ENCODE measurements at places on chromosomes 16 and 17.

- no peak for DNase-seq
These were observed 10.1 kb downstream of the TBC1D26 start for GRCh38 chr17:15742051-15742795.

- no peak for DNase-seq
These were observed 9.1 kb upstream of the BLMH start for GRCh38 chr17:30300818-30301217.

DNA sequence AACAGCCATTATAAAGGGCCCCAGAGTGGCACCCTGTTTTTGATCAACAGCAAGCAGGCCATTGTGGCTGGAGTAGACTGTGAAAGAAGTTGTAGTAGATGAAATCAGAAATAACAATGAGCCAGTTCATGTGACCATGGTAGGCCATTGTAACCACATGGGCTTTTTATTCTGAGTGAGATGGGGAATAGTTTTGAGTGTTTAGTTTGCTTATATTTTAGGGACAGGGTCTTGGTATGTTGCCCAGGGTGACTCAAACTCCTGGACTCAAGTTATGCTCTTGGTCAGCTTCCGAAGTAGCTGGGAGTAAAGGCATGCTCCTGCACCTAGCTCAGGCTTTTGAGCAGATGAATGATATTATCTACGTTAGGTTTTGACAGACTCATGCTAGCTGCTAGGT, 12.0 kb downstream of the CBFB start:
- no peak for DNase-seq

DNA sequence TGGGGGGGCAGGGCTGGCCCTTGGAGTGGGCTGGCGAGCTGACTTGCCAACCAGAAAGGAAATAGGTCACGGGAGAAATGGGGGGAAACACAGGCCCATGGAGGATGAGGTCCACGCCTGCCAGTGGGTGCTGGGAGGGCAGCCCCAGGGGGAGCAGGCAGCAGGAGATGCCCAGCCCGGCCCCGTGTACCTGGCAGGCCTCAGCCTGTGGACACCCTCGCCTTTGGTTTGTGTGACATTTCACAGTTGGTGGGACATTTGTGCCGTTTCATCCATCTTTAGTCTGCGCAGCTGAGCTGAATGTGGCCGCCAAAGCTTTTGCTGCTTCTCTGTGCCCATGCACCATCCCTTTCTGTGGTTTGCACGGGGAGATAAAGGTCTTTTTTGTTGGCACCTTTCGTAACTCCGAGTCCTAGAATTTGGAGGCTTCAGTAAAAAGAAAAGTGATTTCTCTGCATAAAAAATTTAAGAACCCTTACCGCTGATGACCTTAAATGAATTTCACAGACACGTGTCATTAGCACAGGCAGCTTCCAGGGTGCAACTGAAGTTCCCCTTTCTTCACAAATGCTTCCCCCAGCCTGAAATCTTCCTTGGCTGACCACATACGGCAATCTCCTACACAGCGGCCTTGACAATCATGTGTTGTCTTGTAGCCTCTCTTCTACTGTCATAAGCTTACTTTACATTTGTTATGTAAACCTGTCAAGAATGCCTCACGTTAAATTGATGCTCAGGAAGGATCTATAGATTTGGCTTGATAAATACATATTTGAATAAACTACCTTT, 193.6 kb downstream of the RPTOR start:
- no peak for DNase-seq

DNA sequence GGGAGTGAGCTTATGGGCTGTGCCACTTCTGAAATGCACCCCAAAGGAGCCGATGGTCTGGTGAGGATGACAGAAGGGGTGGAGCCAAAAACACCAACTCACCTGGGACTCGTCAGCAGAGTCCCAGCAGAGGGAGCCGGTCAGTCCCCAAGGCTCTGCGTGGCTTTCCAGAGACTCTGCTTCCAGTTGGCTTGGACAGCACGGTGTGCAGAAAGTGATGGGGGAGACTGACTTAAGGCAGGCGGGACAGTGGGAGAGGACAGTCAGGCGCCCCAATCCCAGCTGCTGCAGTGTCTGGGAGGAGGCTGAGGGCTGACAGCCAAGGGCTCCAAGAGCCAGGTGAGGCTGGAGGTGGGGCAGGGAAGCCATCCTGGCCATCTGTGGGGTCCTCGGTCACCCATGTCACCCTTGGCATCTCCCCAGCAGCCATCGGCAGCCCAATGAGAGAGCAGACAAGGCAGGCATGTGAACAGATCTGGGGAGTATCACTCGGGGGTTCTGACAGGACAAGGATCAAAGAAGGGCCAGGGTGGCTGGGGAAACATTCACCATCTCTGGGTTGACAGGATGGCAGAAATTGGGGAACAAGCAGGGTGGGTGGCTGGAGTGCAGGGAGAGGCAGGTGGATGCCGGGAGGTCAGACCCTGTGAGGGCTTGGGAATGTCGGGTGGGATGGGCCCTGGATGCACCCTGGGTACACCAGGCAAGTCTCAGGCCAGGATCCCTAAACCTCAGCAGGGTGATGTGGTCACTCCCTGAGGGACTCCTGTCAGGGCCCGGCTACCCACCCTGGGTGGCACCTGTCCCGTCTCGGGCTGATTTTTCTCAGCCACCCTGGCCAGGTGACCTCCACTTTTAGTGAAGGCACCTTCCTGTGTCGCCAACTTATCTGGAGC, 8.9 kb upstream of the KRTAP17-1 start:
- DNase-seq: no peak

DNA sequence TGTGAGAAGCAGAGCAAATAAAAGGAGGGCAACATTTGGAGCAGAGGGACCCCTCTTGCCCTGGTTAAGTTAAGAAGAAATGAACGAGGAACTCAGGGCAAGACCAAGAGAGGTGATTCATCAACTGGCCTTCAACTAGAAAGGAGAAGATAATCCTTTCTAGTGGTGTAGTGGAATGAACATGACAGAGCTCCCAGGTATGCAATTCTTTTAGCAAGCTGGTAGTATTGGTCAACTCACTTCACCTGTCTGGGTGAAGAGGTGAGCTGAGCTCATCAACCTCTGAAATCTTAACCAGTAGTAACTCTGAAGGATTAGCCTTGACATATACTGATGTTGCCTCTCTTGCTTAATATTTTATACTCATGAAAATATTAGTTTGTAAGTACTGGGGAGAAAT, 1024.7 kb upstream of the GOT2 start:
- DNase-seq: no peak

GRCh38 chr17:28524476-28525424, 18.6 kb downstream of the FOXN1 start:
- DNase-seq: no peak

GRCh38 chr17:56449176-56449575, 144.3 kb upstream of the NOG start:
- no peak for DNase-seq

GRCh38 chr16:74601126-74601871, 5.6 kb downstream of the GLG1 start:
- DNase-seq: peak; percentile 51

GRCh38 chr17:75135452-75135851, 3.9 kb upstream of the NT5C start:
- no peak for DNase-seq

GRCh38 chr17:8163978-8164814, 1.4 kb upstream of the VAMP2 start:
- peak; percentile 59 for DNase-seq

DNA sequence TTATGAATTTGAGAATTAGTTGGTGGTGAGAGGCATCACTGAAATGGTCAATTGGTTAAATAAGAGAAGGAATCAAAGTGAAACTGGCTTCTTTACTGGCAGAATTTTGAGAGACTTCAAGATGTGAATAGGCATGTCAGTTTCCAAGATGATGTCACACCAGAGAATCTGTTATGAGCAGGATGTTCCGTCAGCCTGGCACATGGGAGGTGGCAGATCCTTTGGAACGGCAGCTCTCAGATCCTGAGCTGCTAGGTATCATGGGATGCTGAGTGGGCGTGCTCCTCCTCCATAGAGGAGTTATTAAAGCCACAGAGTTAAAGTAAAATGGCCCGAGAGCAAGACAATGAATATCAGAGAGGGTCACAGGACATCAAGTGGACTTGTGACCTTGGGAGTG, 444.3 kb upstream of the HSBP1 start:
- no peak for DNase-seq

- no peak for DNase-seq
These were observed 43.0 kb downstream of the GAN start for GRCh38 chr16:81357711-81358260.

DNA sequence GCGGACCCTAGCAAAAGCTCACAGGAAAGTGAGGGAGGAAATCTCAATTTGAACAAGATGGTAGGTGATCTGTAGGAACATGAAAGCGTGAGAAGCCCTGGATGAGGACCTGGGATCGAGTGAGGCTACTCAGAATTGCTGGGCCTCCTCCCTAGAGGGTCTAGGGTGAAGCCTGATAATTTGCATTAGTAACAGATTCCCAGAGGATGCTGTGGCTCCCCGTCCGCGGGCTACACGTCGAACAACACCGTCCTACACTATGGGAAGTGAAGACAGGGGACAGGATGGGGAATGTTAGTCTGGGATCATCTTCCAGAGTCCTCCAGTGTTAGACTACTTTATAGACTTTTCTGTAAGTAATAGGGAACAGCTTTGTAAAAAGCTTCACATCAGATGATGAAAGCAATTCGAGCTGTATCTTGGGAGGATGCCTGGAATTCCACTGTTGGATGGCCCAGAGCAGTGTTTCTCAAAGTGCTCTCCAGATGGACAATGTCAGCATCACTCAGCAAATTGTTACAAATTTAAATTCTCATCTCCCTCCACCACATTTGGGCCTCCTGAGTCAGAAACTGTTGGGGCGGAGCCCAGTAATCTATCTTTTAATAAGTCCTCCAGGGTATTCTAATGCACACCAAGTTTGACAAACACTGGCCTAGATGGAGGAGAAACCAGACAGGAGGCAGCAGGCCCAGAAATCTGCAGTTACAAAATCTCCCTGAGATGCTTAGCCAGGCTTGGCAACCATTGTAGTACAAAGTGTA, 6.5 kb downstream of the FNDC8 start:
- no peak for DNase-seq

DNA sequence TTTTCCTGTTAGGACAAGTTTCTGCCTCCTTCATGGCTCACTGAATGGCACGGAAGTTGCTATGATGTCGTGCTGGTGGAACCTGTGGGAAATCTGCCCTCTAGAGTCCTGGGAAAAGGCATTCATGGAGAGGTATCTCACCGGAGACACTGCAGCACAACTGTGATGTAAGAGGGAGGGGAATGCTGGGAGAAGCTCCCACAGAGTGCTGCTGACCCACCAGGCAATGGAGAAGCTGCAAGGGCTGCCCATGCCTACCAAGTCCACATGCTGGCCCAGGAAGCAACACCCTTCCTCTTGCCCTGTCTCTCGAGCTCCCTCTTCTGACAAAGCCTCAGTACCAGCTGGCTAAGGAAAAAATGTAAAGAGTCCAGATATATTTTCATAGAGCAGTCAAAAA, 45.2 kb upstream of the SLC5A11 start:
- no peak for DNase-seq

- DNase-seq: no peak
These were observed 9.9 kb upstream of the ADGRG1 start for GRCh38 chr16:57618296-57619132.

GRCh38 chr17:6651919-6652452, 424 bp downstream of the C17orf100 start:
- peak; percentile 38 for DNase-seq

DNA sequence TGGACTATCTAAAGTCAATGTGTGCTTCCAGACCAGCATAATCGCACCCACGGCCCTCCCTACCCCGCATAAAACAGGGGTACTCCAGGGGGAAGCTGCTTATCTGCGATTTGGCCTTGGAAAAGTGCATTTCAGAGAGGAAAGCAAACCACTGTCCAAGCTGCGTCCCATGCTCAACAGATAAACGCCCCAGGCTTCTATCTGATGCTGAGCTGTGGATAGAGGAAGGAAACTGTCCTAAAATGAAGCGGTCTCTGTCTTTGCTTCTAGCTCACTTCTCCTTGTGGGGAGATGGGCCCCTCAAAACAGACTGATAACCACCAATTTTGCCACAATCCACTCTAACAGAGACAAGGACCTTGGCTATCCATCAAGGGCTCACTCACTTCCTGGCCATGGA, 160.5 kb upstream of the TNRC6C start:
- no peak for DNase-seq
